ENCODE measurements at places on chromosomes 12 and 14.

DNA sequence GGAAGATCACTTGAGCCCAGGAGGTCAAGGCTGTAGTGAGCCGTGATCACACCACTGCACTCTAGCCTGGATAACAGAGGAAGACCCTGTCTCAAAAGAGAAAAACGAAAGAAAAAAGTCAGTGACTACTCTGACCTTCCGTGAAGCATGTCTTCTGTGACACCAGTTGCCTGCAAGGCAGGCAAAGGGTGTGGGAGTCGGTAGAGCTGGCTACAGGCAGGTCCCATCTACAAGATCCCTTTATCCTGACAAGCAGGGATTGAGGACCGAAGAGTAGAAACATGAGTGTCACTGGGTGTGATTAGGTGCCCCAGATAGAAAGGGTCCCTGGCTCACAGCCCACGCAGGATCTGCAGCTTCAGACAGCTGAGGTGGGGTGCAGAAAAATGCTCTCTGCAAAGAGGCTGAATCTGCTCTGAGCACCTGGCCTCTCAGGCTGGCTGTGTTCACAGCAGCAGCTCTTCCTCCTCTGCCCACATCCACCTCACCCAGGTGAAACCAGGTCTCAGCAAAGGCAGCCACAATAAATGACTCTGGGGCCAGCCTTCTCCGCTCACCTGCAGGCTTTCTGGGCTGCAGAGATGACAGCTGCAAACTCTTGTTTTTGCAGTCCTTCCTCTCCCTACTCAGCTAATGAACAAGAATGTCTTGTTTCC lies 28.6 kb upstream of the HSP90B1 start:
- DNase-seq: no peak

DNA sequence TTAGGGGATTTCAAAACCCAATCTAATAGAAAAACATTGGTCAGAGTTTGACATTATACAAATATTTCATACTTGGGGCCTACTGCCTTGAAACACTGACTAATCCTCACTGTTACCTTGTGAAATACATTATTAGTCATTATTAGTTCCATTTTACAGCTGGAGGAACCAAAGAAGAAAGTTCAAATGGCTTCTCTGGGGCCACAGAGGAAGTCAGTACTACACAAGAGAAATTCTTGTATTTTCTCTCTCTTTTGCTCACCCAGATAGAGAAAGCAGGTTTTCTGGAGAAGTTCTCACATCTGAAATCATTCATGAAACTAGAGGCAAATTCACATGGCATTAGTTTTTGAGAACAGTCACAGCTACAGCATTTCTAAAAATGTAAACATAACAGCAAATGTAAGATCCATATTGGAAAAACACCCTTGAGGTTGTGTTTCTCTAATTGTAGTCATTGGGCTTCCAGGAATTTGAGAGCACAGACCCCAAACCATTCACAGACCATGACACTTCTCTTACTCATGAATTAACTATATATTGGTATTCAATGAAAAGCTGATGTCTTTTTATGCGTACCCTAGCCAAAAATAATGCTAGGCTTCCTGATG lies 83.0 kb downstream of the LLPH start:
- DNase-seq: no peak

DNA sequence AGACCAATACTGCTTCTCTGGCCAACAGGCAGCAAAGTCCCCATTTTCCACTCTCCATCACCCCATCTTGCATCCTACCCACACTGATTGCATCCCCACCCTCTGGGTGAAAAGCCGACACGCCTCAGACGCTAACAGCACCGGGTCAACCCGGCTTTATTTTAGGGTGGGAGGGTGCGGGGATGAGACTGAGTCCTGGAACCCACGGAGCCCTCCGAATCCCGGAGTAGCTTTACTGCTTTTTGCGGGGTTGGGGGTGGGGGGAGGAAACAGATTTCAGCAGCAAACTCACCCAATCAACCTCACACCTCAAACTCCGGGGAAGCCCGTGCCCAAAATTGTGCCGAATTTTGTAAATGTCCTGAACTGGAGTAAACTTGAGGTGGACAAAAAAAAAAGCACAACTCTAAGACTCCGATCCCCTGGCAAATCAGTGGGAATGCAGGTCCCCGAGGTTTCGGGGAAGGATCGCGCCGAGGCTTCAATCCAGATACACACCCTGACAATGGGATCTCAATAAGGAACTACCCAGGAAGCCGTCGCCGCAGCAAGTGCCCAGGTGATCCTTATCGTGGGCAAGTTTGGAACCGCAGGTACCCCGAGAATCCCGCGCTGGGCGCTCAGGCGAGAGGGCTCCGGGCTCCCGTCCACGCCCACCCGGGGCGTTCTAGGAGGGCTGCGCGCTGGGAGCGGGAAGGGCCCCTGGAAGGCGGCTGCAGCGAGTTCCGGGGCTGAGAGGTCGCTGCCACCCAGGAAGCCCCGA lies 1.1 kb downstream of the GCH1 start:
- no peak for DNase-seq

GRCh38 chr14:92321701-92322100 lies 1.3 kb upstream of the SLC24A4 start:
- DNase-seq: no peak

- DNase-seq: no peak
Observed at GRCh38 chr12:92019491-92020277, 126.0 kb downstream of the BTG1 start.

GRCh38 chr12:89756585-89757398 lies 48.2 kb upstream of the ATP2B1 start:
- peak; percentile 67 for DNase-seq

GRCh38 chr14:50977863-50978528 lies 33.7 kb upstream of the PYGL start:
- DNase-seq: no peak

DNA sequence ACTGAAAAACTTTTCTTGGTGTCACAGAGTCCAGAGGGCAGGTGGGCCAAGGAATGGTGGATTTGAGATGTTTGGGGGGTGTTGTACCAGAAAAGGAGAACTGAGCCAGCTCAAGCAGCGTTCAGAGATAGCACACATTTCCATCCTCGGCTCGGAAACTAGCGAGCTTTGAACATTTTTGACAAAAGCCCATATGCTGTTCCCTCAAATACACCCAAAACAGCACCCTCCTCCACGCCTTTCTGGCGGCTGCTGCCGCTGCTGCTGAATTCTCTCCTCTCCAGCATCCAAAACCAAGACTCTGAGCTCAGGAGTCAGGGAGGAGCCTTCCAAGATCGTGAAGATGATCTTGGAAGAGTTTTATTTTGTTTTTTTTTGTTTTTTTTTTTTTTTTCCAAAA lies 961 bp downstream of the SRRM4 start:
- no peak for DNase-seq

- DNase-seq: no peak
Observed at GRCh38 chr14:92914087-92914656, 8.8 kb upstream of the CHGA start.

DNA sequence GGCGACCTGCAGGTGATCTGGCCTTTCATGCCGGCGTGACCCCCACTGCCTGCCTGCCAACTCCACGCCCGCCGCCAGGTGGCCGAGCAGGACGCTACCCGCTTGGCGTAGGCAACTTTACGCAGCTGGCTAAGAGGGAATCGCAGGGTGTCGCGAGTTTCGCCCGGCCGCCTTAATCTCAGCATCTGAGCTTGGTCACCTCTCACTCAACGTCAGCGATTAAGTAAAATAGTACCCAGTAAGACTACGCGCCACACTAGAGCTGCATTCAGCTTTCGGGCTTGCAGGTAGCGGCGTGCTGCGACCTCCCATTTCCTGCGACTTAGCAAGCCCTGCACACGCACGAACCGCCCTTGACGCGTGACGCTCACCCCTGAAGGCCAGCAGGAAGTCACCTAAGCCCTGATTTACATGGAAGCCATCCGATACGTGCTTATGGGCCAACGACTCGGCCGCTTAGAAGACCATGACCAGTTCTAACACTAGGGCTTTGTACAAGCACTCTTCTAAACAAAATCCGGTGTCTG lies 33.2 kb downstream of the WBP11 start:
- DNase-seq: peak; percentile 30

Data from GDM1 (cell line).